Muscle of leg (tissue), 16 donors: ENCODE measurements at places on chromosomes 1 and 21. TPM values are rescaled to one million over a fixed set of nuclear protein-coding genes. Genes with fewer than 3 reads are reported as not detected.

- no peak for DNase-seq
- H3K4me1 ChIP-seq = no peaks in the 10 kb centered on the region
- H3K36me3 ChIP-seq = peaks cover 11% of the 10 kb centered on the region
- H3K27ac ChIP-seq = no peak overlapping the region
These were observed 74.8 kb downstream of the HLCS start for GRCh38 chr21:36891692-36892091.

- no peak overlapping the region for H3K27ac ChIP-seq
- peaks cover 35% of the 10 kb centered on the region for H3K4me1 ChIP-seq
- H3K36me3 ChIP-seq = no peaks in the 10 kb centered on the region
- DNase-seq = no peak
- no peaks in the 10 kb centered on the region for H3K27me3 ChIP-seq
- no peak overlapping the region for H3K4me3 ChIP-seq
These were observed 64.6 kb upstream of the WDR26 start for GRCh38 chr1:224499204-224499603.

GRCh38 chr1:31751822-31752241, 12.3 kb downstream of the ADGRB2 start:
- no peak overlapping the region for H3K27ac ChIP-seq
- H3K36me3 ChIP-seq = no peaks in the 10 kb centered on the region
- no peaks in the 10 kb centered on the region for H3K27me3 ChIP-seq
- peaks cover 69% of the 10 kb centered on the region for H3K4me1 ChIP-seq

DNA sequence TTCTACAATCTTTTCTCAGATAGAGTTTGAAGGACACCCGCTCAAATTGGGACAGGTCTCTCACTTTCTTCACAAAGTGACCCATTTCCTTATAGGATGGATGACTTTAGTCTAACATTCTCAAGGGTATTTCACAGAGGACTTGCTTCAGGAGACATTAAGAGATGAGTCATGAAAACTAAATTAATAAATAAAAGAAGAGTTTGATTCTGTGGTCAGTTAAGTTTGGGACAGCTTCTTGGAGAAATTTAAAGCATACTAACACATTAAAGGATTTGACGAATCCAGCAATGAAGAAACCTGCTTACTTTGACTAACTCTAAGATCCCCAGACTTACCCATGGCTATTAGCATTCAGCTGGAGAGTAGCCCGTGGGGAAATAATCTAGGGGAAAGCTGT, 95.6 kb upstream of the RAB3GAP2 start:
- peaks cover 30% of the 10 kb centered on the region for H3K4me1 ChIP-seq
- no peaks in the 10 kb centered on the region for H3K36me3 ChIP-seq
- no peak overlapping the region for H3K4me3 ChIP-seq
- no peak for DNase-seq

GRCh38 chr1:100720101-100720500, 559 bp downstream of the VCAM1 start:
- H3K4me1 ChIP-seq = no peaks in the 10 kb centered on the region
- H3K27ac ChIP-seq = peak overlapping the region; percentile 29
- peak; percentile 67 for DNase-seq
- no peaks in the 10 kb centered on the region for H3K36me3 ChIP-seq

GRCh38 chr1:221031458-221032203, 152.4 kb downstream of the HLX start:
- no peak for DNase-seq
- H3K27ac ChIP-seq = no peak overlapping the region
- peaks cover 8% of the 10 kb centered on the region for H3K4me1 ChIP-seq
- H3K4me3 ChIP-seq = no peak overlapping the region
- H3K27me3 ChIP-seq = no peaks in the 10 kb centered on the region

DNA sequence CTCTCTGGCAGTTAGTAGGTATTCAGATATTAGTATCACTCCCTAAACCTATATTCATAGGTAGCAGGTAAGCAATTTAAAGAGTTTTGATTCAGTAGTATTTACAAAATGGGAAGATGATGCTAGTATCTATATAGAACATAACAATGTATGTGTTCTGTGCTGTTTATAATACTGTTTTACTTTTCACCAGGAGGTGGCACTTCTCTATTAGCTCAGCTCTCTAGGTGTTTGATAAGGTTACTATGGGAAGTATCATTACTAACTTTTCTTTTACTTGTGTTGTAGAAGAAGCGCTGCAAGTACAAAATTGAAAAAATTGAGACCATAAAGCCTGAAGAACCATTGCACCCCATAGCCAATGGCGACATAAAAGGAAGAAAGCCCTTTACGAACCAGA, 49.4 kb upstream of the FASLG start:
- H3K36me3 ChIP-seq = peaks cover 9% of the 10 kb centered on the region
- DNase-seq = no peak
- no peaks in the 10 kb centered on the region for H3K27me3 ChIP-seq
- no peak overlapping the region for H3K27ac ChIP-seq

GRCh38 chr1:204507317-204508105, 8.7 kb upstream of the MDM4 start:
- no peaks in the 10 kb centered on the region for H3K36me3 ChIP-seq
- peak overlapping the region; percentile 98 for H3K27ac ChIP-seq
- H3K4me1 ChIP-seq = peaks cover 5% of the 10 kb centered on the region
- DNase-seq = peak; percentile 80
- peak overlapping the region; percentile 67 for H3K4me3 ChIP-seq

- H3K27ac ChIP-seq = peak overlapping the region; percentile 50
- no peak overlapping the region for H3K4me3 ChIP-seq
- peaks cover 44% of the 10 kb centered on the region for H3K4me1 ChIP-seq
- H3K27me3 ChIP-seq = peaks cover 3% of the 10 kb centered on the region
These were observed 19.1 kb downstream of the OPTC start for GRCh38 chr1:203512848-203513584.

The PLA2G5 gene
- total RNA-seq = 0.13 TPM

The PPOX gene
- total RNA-seq = 22.4 TPM

The AKR7A3 gene
- total RNA-seq = 1.3 TPM

The AADACL3 gene
- not detected for total RNA-seq

The FAM163A gene
- total RNA-seq = 0.31 TPM

The SPRR2G gene
- total RNA-seq = not detected

The IFNAR1 gene
- 13.5 TPM for total RNA-seq

The SLC35E2B gene
- 27.4 TPM for total RNA-seq

The VANGL2 gene
- total RNA-seq = 2.3 TPM
